Aorta (tissue), 5 donors: ENCODE measurements at places on chromosomes 5 and 9. TPM values are rescaled to one million over a fixed set of nuclear protein-coding genes. Genes with fewer than 3 reads are reported as not detected.

NAA35 gene
- total RNA-seq = 23.5 TPM

CDC25C gene
- not detected for total RNA-seq

SLIT3 gene
- total RNA-seq = 108 TPM

KLF4 gene
- 202 TPM for total RNA-seq

SLC6A7 gene
- not detected for total RNA-seq

AHRR gene
- 1.9 TPM for total RNA-seq

- DNase-seq = peak; percentile 80
Observed at GRCh38 chr9:127545196-127546124, 66.6 kb upstream of the STXBP1 start.

DNA sequence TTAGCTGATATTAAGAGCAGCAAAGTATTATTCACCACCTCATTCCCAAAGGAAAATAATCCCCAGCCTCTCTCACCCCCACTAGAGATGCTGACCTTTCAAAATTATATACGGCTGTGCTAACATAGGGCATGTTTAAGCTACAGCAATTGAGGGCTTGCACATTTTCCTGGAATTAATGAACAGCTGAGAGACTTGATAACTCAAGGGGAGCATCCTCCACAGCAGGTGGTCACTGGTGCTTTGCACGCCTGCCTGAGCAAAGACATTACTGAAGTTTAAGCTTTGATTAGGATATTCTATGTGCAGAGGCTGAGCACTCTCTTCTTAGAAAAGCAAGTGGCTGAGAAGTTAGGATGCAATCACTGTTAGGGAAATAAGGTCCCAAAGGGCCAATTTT lies 230.9 kb downstream of the FAM114A2 start:
- no peak for DNase-seq

DNA sequence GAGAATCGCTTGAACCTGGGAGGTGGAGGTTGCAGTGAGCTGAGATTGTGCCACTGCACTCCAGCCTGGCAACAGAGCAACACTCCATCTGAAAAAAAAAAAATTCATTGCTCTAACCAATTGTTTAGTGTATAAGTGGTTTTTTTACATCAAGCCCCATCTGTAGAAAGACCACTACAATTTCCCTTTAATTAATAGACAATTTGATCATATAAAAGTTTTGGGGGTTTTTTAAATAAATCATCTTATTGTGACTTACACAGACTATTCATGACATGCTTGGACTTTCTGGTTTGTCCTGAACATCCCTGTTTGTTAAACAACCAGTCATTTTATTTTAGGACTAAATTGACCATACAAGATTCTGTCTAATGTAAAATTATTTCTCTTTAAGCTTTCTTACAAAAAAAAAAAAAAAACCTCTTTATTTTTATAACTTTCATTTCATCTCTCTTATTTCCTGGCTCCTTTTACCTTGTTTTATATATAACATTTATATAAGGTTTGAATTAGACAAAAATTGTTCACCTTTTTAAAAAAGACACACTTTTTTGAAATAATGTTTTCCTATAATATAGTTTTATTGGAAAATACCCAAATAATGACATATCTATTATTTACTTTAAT lies 9.8 kb upstream of the FANCC start:
- no peak for DNase-seq

GRCh38 chr9:71681104-71681707 lies 87.1 kb downstream of the CEMIP2 start:
- no peak for DNase-seq

DNA sequence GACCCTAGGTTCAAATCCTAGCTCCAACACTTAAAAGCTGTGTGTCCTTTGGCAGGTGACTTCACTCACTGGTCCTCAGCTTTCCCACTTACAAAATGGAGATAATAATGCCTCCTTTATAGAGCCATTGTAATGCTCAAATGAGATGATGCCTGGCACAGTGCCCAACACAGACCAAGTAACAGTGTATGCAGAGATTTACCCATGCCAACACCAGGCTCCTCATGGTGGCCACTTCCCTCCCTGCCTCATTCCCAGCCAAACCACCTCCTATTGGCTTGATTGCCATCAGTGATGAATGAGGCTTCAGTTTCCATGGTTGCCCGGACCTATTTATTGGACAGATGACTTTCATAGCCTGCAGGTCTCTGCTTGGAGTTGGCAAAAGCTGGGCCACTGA lies 469.4 kb downstream of the CDK5RAP2 start:
- no peak for DNase-seq

DNA sequence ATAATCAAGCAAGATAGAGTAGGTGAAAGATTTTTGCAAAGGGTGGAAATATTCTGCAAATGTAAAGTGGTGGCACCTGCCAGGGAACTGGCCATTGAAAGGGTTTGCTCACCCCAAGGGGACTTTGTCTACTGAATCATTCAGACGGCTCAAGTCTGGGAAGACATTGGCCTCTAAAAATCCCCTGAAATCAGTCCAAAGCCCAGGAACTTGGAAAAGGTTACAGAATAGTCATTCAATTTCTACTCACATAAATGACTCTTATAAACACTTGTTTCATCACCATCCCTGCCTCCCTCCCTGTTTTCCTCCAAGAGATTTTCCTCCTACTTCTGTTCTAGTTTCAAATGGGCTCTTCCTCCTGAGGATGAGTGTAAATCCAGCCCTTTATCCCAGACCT lies 28.5 kb downstream of the ZNF366 start:
- no peak for DNase-seq

DNA sequence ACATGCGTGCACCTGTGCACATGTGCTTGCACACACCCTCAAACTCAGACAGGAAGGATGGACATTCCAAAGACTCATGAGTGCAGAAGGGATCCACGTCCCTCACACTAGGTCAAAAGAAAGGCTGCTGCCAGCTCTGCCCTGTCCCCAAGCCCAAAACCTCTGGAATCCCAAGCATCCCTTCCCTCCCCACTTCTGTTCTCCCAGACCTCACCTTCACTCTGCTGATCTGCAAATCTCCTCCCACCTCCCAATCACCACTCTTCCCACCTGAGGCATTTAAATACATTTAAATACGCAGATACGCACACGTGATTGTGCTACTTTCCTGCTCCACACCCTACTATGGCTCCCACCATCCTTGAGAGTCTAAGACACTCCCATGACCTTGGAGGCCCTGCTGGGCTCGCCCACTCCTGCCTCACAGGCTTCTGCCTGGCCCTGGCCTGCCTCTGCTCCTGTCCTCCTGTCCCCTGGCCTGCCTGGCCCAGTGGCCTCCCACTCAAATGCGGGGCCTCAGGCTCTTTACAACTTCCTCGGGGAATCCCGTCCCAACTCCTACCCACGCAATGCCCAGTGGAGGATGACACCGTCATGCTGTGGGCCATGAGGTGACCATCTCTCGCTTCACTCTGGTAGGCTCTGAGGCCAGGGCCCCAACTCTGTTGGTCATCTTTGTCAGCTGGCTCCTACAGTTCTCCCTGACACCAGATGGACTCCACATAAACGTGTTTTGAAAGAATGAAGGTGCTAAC lies 478.4 kb upstream of the DAP start:
- DNase-seq = no peak

DNA sequence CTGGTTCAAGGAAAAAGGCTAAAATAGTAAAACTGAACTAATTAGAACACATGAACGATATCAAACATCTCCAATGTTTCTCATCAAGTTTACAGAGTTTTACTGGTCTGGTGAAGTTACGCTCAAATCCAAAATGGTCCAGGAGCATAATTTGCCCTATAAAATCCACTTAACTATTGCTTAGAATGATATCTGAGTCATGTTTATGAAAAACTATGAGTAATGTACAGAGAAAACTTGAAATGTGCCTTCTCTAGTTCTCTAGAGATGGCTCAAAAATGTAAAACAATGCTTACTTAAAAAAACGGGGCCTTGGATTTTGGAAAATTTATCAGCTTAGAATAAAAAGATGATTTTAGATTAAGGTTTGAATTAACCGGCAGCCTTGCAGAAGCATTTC lies 108.1 kb downstream of the FBXW11 start:
- no peak for DNase-seq

- no peak for DNase-seq
Observed at GRCh38 chr5:153373130-153373498, 117.4 kb upstream of the GRIA1 start.

DNA sequence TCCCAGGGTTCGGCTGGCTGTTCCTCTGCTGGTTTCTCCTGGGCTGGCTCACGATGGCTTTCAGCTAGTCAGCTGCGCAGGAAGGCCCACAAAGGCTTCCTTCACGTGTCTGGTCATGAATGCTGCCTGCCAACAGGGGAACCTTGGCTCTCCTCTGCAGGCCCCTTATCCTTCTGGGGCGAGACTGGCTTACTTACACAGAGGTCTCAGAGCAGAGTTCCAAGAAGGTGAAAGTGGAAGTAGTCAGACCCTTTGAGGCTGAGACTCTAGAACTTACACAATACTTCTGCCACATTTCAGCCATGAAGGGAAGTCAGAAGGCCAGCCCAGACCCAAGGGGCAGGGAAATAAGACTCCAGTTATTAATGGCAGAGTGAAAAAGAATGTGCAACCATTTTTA lies 99.5 kb downstream of the LHFPL2 start:
- no peak for DNase-seq

- no peak for DNase-seq
Observed at GRCh38 chr5:154242442-154242841, 51.9 kb downstream of the GALNT10 start.

DNA sequence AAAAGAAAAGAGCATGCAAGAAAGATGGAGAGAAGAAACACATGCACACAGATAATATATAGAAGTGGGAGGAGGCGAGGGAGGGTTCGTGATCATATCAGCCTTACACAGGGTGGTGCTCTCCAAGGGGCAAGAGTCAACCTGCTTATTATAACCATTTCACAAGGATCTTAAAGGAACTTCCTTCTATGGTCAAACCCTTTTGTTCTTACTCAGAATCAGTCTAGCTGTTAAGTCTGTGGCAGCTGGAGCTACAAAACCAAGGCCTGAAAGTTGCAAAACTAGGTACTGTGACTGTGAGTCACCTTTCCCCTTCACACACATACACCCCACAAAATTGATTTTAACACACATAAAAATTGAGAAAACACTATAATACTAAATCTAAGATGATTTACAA lies 18.5 kb upstream of the ERMP1 start:
- no peak for DNase-seq

GRCh38 chr5:132655821-132656773 lies 1.9 kb upstream of the IL13 start:
- DNase-seq = peak; percentile 85

DNA sequence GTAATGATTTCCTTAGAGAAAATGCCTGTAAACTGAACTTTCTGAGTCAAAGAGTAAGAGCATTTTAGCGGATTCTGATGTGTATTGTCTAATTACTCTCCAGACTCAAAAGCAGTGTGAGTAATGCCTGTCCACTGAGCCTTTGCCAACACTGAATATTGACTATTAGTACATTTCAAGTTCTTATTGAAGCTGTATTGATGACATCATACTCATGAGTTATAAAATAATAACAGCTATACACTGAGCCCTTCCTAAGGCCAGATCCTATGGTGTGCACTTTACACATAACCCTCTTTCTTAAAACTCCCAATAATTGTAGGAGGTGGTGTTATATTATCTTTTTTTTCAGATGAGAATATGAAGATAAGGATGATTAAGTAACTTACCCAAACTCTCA lies 152.8 kb upstream of the TRPC7 start:
- DNase-seq = no peak

DNA sequence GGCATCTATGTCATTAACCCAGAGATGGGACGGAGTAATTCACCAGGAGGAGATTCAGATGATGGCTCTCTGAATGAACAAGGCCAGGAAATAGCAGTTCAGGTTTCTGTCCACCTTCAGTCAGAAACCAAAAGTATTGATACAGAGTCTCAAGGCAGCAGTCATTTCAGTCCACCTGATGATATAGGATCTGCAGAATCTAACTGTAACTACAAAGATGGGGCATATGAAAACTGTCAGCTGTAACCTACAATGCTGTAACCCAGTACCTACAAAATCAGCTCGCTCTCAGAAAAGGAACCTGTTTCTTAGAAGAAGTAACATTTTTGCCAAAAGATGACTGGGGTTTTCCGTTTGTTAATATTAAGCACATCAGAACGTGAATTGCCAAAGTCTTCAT lies 14.7 kb downstream of the MFAP3 start:
- no peak for DNase-seq

DNA sequence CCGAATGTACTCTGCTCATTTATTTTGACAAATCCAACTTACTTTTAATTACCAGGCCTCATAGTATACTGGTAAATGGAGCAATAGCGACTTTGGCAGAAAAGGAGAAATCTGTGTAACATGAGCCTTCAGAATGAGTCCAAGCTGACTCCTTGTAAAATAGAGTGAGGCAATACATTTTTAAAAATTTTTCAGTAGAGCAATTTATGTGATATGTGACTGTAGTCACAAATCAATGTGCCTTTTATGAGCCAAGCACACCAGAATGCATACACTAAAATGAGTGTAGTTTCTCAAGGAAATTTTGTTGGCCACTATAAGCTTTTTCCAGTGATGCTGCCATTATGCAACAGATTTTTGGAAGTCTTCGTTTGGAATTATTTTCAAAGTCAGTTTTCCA lies 73.8 kb downstream of the SNCAIP start:
- no peak for DNase-seq

DNA sequence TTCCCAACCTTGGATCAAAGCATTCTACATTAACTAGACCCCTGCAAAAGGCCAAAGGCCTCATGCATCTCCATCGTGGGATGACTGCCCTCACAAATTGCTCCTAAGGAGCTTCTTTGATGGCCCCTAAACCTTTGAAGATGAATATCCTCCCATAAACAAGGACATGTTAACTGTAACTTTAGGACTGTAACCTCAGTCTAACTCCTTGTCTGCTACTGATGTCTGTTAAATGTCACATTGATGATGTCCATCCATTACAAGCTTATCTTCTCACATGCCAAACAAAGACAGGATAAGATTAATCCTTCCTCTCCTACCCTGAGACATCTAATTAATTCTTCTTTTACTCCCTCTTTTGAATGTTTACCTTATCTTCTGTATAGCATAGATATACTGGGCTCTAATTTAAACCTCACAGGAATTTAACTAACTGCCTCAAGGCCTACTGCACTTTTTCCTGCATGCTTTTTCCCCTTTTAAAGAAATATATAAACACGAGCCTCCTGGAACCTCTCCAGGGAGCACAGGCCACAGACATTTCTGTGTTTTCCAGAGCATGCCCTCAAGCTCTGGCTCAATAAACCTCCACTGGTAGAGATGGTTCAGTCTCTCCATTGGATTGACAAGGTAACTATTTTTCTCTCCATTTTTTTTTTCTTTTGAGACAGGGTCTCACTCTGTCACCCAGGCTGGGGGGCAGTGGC lies 90.6 kb upstream of the SLC25A48 start:
- DNase-seq = no peak

DNA sequence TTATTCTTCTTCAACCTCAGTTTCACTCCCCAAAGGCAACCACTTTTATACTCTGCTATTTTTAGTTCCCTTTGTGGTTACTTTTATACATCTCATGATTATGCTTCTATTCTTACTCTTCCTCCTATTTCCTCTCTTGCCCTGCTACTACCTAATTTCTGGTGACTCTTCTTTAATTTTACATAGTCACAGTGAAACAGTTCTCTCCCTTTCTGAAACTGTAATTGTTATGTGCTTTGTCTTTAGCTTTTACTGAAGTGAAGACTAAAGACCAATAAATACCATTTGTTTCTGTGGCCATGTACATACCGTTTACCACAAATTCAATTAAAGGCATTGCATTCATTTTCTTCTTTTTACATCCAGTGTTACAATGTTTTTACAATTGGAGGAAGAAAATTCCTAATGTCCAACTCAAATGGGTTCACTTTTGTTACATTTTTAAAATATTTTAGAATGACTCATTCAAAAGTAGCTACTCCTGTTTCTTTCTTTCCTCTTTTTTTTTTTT lies 410.6 kb downstream of the PSAT1 start:
- no peak for DNase-seq

- DNase-seq = no peak
Observed at GRCh38 chr9:90841213-90841612, 39.6 kb downstream of the SYK start.

GRCh38 chr9:133375116-133375723 lies 640 bp downstream of the SURF4 start:
- no peak for DNase-seq
